ENCODE measurements at places on chromosomes 5 and 9.
A peak's percentile ranks its signal among the peaks of the same experiment; 100 is the strongest.

GRCh38 chr5:9562141-9562540 lies 16.3 kb upstream of the SEMA5A start:
- no peaks in the 10 kb centered on the region for H3K36me3 ChIP-seq
- no peaks in the 10 kb centered on the region for H3K27me3 ChIP-seq
- H3K27ac ChIP-seq: no peak overlapping the region
- DNase-seq: no peak
- no peak overlapping the region for H3K4me3 ChIP-seq

GRCh38 chr9:127779136-127779981 lies 893 bp upstream of the SH2D3C start:
- H3K27ac ChIP-seq: peak overlapping the region; percentile 89
- H3K4me1 ChIP-seq: peaks cover 64% of the 10 kb centered on the region
- peak; percentile 41 for DNase-seq
- H3K27me3 ChIP-seq: no peaks in the 10 kb centered on the region
- H3K36me3 ChIP-seq: peaks cover 34% of the 10 kb centered on the region

DNA sequence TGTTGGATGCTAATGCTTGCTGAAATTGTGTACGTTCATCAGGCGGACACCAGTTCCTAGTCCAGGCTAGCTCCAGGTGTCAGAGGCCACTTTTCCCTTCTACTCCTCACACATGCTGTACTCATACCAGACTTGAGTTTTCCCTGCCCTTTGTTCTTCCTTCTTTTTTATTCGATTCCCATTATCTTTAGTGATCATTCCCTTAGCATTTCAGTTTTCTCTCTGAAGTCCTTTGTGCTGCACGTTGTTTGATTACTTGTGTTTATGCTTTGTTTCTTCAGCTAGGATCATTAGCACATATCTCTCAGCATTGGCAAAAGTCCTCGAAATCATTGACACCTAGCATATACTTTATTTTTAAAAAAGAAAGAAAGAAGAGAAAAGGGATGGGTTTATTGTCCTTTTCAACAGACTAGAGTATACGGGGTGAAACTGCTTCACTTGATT lies 409 bp upstream of the COX7C start:
- peaks cover 20% of the 10 kb centered on the region for H3K27me3 ChIP-seq
- peaks cover 24% of the 10 kb centered on the region for H3K4me1 ChIP-seq
- no peak for DNase-seq
- H3K27ac ChIP-seq: peak overlapping the region; percentile 99
- H3K36me3 ChIP-seq: peaks cover 39% of the 10 kb centered on the region
- peak overlapping the region; percentile 98 for H3K4me3 ChIP-seq

DNA sequence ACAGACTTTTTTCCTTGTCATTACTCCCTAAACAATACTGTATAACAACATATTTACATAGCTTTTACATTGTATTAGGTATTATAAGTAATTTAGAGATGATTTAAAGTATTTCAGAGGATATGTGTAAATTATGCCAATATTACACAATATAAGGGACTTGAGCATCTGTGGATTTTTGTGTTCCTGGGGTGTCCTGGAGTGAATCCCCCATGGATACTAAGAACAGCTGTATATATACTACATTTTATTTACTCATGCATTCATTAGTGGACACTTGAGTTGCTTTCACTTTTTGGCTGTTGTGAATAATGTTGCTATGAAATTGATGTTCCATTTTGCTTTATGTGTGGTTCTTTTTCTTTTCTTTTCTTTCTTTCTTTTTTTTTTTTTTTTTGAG lies 348.8 kb downstream of the SH3GL2 start:
- no peaks in the 10 kb centered on the region for H3K27me3 ChIP-seq
- no peaks in the 10 kb centered on the region for H3K4me1 ChIP-seq
- H3K27ac ChIP-seq: no peak overlapping the region
- no peak for DNase-seq

GRCh38 chr5:8280711-8281363 lies 411.9 kb downstream of the MTRR start:
- no peak overlapping the region for H3K27ac ChIP-seq
- no peak overlapping the region for H3K4me3 ChIP-seq
- H3K27me3 ChIP-seq: no peaks in the 10 kb centered on the region
- H3K36me3 ChIP-seq: no peaks in the 10 kb centered on the region
- H3K4me1 ChIP-seq: no peaks in the 10 kb centered on the region
- no peak for DNase-seq

- H3K36me3 ChIP-seq: peaks cover 3% of the 10 kb centered on the region
- H3K4me1 ChIP-seq: no peaks in the 10 kb centered on the region
- H3K27ac ChIP-seq: no peak overlapping the region
- DNase-seq: no peak
- H3K4me3 ChIP-seq: peak overlapping the region; percentile 9
- H3K27me3 ChIP-seq: peaks cover 42% of the 10 kb centered on the region
These were observed 467 bp upstream of the SMIM32 start for GRCh38 chr5:136193322-136193935.

- H3K36me3 ChIP-seq: no peaks in the 10 kb centered on the region
- H3K4me3 ChIP-seq: no peak overlapping the region
- H3K4me1 ChIP-seq: no peaks in the 10 kb centered on the region
- H3K27me3 ChIP-seq: no peaks in the 10 kb centered on the region
- DNase-seq: no peak
These were observed 1793.1 kb downstream of the EFNA5 start for GRCh38 chr5:105877592-105877991.

DNA sequence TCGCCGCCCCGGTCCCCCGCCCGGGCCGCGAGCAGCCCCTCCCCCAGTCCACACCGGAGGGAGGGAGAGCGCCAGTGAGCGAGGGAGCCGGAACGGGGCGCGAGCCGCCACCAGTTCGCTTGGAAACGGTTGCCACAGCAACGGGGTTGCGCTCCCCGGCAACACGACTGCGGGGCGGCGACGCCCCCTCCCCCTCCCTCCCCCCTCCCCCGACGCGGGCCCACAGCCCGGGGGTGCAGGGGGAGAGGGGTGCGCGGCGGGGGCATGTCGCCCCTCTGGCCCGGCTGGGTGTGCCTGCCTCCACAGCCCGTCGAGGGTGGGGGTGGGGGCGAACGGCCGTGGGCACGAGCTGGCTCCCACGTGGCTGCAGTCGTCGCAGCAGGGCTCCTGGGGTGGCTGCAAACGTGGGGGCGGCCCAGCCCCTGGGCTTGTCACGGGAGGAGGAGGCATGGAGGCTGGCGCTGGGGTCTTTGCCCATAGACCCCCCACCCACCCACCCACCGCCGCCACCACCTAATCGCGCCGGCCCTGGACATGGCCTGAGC lies 524 bp downstream of the PRR7 start:
- H3K36me3 ChIP-seq: peaks cover 64% of the 10 kb centered on the region
- peaks cover 47% of the 10 kb centered on the region for H3K4me1 ChIP-seq
- H3K4me3 ChIP-seq: peak overlapping the region; percentile 54
- H3K27ac ChIP-seq: peak overlapping the region; percentile 74
- H3K27me3 ChIP-seq: no peaks in the 10 kb centered on the region

DNA sequence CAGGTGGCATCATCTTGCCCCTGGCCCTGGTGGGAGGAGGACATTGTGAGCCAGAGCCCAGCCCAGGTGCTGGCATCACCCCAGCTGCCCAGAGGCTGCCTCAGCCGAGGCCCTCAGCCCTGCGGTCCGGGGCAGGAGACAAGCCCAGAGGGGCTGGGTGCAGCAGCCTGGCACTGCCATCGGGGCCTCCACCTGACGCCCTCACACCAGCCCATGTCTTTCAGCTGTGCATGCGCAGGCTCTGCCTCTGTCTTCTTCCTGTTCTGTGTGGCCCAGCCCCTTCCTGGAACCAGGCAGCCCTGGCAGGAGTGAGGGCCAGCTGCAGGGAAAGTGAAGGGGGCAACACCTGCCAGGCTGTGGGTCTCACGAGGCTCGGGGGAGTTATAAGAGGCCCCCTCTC lies 4.8 kb upstream of the CEL start:
- peaks cover 19% of the 10 kb centered on the region for H3K4me1 ChIP-seq
- H3K27ac ChIP-seq: no peak overlapping the region
- peaks cover 23% of the 10 kb centered on the region for H3K36me3 ChIP-seq
- no peaks in the 10 kb centered on the region for H3K27me3 ChIP-seq

DNA sequence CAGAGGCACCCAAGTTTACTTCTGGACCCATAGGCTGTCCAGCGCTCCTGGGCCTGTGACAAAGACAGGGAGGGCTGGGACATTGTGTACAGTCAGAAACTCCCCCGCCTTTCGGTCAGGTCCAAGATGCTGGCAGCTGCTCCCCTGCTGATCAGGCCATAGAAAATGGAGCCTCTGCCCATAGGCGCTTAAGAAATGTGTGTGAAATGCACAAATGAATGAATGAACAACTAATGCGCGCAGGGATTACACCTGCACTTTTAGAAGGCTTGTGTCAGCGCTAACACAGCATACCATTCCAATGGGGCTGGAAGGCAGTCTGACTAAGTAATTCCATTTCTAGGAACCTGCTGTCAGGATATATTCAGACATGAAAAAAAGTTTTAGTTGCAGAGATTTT lies 16.3 kb downstream of the PTPN3 start:
- H3K36me3 ChIP-seq: no peaks in the 10 kb centered on the region
- H3K4me1 ChIP-seq: no peaks in the 10 kb centered on the region
- H3K4me3 ChIP-seq: no peak overlapping the region
- H3K27ac ChIP-seq: no peak overlapping the region
- DNase-seq: no peak

DNA sequence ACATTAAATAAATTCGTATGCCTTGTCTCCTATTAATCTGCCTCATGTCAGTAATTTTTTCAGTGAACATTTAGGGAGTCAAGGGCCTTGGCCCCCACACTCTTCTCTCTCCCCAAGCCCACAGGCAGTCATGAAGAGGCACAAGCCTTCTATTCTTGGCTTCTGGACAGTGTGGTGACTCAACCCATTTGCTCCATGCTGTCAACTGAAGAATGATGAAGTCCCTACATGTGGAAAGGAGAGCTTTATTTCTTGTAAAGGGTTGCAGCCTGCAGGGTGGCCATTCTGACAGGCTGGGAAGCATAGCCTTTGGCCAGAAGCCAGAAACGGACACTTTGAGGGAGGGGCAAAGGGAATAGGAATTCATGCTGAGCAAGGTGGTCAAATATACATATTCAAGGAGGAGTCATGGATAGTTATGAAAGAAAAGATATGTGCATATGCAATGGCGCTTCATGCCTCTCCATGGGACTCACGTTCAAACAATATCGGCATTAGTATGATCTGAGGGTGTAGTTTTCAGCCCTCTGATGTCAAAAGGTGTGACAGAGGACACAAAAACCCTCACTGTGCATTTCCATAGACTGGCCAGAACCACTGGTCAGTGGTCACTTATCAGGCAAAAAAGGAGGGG lies 31.3 kb downstream of the ANKRA2 start:
- no peaks in the 10 kb centered on the region for H3K4me1 ChIP-seq
- no peak overlapping the region for H3K27ac ChIP-seq
- DNase-seq: no peak
- peaks cover 31% of the 10 kb centered on the region for H3K27me3 ChIP-seq
- H3K4me3 ChIP-seq: no peak overlapping the region
- H3K36me3 ChIP-seq: no peaks in the 10 kb centered on the region

DNA sequence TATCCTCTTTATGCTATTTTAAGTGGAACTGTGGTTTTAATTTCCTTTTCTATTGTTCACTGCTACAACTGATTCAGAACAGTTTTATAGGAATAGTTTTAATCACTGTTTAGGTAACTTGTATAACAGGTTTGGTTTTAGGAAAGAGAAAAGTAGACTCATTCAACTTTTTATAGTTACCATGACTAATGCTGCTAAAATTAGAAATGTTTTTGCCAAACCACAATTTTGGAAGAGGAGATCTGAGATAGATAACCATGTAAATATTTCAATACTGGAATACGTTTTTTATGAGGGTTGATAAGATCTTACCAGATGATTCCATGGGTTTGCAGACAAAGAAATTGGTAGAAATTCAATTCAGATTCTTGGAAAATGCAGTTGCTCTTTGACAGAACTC lies 404.6 kb upstream of the ARRDC3 start:
- H3K4me1 ChIP-seq: no peaks in the 10 kb centered on the region
- H3K27ac ChIP-seq: no peak overlapping the region
- H3K36me3 ChIP-seq: peaks cover 4% of the 10 kb centered on the region
- no peaks in the 10 kb centered on the region for H3K27me3 ChIP-seq
- no peak for DNase-seq

GRCh38 chr9:129006328-129007034 lies 21.6 kb downstream of the SH3GLB2 start:
- peak; percentile 21 for DNase-seq
- H3K4me1 ChIP-seq: no peaks in the 10 kb centered on the region
- peaks cover 36% of the 10 kb centered on the region for H3K36me3 ChIP-seq

- no peak overlapping the region for H3K4me3 ChIP-seq
- peaks cover 3% of the 10 kb centered on the region for H3K36me3 ChIP-seq
- no peak overlapping the region for H3K27ac ChIP-seq
- peaks cover 59% of the 10 kb centered on the region for H3K4me1 ChIP-seq
These were observed 154.1 kb downstream of the SNX18 start for GRCh38 chr5:54671681-54672080.

- H3K27ac ChIP-seq: no peak overlapping the region
- H3K36me3 ChIP-seq: no peaks in the 10 kb centered on the region
- no peaks in the 10 kb centered on the region for H3K27me3 ChIP-seq
- H3K4me3 ChIP-seq: no peak overlapping the region
These were observed 72.8 kb downstream of the SNCAIP start for GRCh38 chr5:122384739-122385235.

DNA sequence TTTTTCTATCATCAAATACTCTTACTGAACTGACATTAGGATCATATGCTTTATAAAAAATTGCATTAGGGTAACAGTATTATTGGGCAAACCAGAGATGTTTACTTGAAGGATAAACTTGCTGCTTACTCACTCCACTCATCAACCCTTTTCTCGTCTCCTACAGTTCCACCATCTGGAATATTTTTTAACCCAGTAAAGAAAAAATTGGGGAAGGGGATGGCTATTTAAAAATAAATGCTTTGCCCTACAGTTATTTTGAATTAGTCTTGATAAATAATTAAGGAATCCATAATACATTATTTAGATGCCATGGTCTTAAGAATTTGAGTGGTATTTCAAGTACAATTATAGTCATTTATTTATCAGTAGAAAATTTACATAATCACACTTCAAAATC lies 225.8 kb downstream of the MEF2C start:
- no peak overlapping the region for H3K4me3 ChIP-seq
- no peak overlapping the region for H3K27ac ChIP-seq
- H3K36me3 ChIP-seq: peaks cover 12% of the 10 kb centered on the region

GRCh38 chr5:95414451-95414850 lies 23.3 kb downstream of the FAM81B start:
- no peaks in the 10 kb centered on the region for H3K36me3 ChIP-seq
- no peaks in the 10 kb centered on the region for H3K27me3 ChIP-seq
- no peak for DNase-seq

DNA sequence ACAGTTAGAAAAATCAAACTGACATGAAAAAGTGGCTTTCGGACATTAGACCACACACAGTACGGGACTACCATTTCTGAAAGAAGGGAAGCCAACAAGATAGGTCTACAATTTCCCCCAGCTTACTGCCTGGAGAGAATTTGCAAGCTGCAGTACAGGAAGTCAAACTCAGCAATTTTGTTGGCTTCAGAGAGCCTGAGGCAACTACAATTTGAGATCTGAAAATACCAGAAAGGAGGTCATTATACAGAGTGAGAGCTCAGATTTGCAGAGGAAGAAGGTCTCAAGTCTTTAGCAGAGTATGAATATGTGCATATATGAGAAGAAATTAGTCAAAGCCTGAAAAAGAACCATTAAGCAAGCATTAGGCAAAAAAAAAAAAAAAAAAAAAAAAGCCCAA lies 83.0 kb downstream of the OXCT1 start:
- no peak overlapping the region for H3K4me3 ChIP-seq
- H3K4me1 ChIP-seq: peaks cover 4% of the 10 kb centered on the region
- peaks cover 4% of the 10 kb centered on the region for H3K36me3 ChIP-seq
- H3K27me3 ChIP-seq: no peaks in the 10 kb centered on the region

GRCh38 chr5:38601863-38602298 lies 45.4 kb upstream of the LIFR start:
- H3K27ac ChIP-seq: no peak overlapping the region
- H3K36me3 ChIP-seq: no peaks in the 10 kb centered on the region
- no peak for DNase-seq
- no peak overlapping the region for H3K4me3 ChIP-seq
- H3K4me1 ChIP-seq: no peaks in the 10 kb centered on the region
- peaks cover 39% of the 10 kb centered on the region for H3K27me3 ChIP-seq

Measured in effector memory CD8-positive, alpha-beta T cell (primary cell).